ENCODE measurements at places on chromosomes 2 and 18.

DNA sequence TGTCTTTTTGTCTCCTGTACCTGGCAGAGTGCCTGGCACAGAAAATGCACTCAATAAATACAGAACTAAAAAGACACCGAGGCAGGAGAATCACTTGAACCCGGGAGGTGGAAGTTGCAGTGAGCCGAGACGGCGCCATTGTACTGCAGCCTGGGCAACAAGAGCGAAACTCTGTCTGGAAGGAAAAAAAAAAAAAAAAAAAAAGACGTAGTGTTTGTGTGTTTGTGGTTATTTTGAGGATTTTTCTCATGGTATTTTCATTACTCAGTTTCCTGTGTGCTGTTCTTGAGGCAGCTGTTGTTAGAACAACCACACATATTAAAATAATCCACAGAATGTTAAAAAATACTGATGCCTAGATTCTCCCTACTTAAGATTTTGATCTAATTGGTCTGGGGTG lies 519.2 kb upstream of the SPHKAP start:
- DNase-seq = no peak

- DNase-seq = no peak
These were observed 318.5 kb upstream of the TCF4 start for GRCh38 chr18:55906536-55906935.

GRCh38 chr18:48868468-48869466 lies 82.0 kb downstream of the SMAD7 start:
- no peak for DNase-seq

DNA sequence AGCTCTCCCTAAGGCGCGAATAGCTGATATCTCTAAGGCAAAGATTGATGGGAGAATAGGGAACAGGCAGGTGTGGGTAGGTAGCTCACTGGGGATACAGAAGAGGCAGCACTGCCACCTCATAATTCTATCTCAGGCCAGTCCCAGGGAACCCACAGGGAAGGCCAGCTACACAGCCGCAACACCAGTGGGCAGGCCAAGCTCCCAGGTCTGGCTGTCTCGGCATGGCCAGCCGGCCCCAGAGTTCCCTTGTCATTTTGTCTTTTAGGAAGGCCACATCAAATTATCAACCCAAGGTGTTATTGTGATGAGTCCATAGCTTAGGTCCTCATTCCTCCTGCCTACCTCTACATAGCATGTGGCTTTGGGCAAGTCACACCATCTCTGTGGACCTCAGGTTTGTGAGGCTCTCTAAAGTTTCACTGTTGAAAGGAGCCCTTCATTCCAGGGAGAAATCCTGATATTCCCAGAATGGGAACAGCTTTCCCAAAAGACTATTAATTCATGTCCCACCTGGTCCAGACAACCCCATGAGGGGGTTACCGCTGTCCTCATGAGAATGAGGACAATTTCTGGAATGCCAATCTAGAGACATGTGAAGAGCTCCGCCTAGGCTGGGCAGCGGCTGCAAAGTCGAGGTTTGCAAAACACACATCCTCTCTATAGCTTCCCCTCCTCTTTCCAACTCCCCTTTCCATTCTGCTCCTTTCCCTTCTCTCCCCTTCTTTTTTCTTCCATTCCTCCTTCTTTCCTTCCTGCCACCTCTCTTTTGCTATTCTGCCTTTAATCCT lies 287.1 kb upstream of the ID2 start:
- no peak for DNase-seq

- DNase-seq = no peak
These were observed 78.0 kb downstream of the LIPG start for GRCh38 chr18:49639643-49640391.

DNA sequence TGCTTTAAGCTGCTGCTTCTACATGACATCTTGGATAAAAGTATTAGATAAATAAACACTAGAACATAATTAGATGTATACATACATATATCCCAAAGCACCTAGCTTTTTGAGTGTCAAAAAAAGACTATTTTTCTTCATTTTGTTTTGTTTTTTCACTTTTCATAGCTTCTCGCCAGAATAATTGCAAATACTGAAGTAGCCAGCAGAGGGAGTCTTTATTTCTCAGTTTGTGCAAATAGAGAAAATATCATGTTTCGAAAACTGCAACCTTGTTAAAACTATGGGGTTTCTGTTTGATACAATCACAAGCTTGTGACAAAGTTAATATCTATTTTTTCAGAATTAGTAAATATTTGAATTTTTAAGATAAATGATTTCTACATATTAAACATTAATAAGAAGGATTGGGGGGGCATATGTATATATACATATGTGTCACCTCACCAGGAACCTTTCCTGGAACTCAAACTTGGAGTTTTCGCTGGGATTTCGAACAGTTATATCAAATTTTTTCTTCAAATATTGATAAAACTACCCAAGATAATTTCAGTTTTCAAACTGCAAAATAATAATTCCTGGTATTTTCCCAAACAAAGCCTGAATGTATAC lies 61.0 kb downstream of the GRB14 start:
- DNase-seq = peak; percentile 18

DNA sequence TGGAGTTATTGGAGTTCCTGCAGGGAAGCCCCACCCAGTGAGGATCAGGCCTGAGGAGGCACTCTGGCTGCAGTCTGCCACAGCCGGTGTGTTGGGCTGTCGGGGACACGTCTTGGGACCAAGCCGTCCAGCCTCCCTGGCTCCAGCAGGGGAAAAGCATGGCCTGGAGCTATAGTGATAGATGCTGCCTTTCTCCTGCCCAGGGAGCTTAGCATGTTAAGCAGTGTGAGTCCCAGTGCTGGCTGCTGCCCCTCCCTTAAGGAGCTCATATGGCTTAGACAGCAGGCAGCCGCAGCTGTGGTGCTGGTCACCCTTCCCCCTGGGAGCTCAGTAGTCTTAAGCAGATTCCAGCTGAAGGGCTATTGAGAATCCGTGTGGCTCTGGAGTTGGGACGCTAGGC lies 78.9 kb downstream of the CERS6 start:
- DNase-seq = no peak

GRCh38 chr2:17822445-17823117 lies 6.3 kb downstream of the MSGN1 start:
- no peak for DNase-seq

- DNase-seq = no peak
These were observed 14.8 kb upstream of the CLASP1 start for GRCh38 chr2:121664086-121664485.

DNA sequence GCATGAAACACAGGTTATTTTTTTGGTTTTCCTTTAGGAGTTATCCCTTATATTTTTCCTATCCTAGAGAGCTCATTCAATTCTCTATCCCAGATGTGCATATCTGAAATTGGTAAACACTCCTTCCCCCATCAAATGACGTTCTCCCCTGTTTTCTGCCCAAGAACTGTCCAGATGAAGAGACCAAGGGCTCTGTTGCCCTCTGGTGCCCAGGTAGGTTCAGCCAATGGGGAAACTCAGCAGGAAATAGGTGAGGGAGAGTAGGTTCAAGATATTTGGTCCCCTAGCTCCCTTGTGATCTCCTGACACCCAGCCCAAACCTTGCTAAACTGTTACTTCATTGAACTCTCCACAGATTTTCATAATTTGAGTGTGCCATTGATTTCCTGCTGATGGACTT lies 14.1 kb upstream of the INO80C start:
- no peak for DNase-seq

DNA sequence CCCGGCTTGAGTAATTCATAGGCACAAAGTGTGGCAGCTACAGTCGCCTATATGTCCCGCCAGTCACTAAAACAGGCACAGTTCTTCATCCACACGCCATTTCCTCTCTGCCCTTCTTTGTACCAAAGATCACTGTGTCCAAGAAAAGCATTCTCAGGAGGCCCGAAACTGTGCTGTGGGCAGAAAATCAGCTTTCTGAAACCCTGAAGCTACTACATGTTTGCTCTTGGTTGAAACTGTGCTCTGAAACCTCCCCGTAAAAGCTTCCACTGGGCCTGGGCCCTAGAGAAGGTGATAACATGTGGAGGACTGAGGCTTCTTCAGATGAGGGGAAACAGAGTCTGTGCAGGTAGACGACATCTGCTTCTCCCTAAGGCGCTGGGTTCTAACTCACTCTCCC lies 75.6 kb upstream of the ID2 start:
- DNase-seq = no peak

GRCh38 chr18:78330766-78331165 lies 648.9 kb upstream of the SALL3 start:
- no peak for DNase-seq

DNA sequence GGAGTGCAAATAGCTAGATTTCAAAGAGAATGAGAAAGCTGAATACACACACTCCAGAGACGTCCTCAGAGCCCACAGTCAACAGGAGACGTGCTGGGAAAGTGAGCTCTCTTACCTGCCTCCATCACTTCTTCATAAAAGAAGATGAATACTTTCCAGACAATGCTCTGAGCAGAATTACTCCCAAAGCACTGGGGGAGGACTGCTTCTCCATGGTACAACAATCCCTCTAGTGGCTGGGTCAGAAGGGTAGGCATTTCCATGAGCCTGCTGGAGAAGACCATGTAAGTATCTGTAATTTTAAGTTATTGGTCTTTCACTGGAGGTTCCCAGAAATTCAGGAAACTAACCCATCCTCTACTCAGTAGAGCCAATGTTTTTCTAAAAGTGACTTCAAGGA lies 190.3 kb downstream of the RBM43 start:
- DNase-seq = no peak

- DNase-seq = no peak
These were observed 59.6 kb downstream of the TPGS2 start for GRCh38 chr18:36769172-36769571.

DNA sequence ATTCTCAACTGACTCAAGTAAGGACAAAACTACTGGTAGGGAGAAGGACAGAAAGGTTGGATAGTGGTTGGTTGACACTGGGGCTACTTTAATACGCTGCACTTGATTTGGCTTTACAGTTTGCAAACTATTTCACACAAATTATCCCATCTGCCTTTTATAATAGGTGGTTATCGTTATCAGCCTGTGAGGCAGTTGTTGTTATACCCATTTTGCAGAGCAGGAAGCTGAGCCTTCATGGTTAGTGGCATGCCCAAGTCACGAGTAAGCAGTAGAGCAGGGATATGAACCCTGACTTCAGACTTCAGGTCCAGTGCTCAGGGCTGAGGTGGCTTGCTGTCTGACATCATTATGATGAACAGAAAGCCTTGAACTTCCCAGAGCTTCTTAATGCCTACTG lies 5.3 kb downstream of the CTIF start:
- DNase-seq = no peak

- no peak for DNase-seq
These were observed 104.4 kb downstream of the OSBPL1A start for GRCh38 chr18:24293254-24293653.

DNA sequence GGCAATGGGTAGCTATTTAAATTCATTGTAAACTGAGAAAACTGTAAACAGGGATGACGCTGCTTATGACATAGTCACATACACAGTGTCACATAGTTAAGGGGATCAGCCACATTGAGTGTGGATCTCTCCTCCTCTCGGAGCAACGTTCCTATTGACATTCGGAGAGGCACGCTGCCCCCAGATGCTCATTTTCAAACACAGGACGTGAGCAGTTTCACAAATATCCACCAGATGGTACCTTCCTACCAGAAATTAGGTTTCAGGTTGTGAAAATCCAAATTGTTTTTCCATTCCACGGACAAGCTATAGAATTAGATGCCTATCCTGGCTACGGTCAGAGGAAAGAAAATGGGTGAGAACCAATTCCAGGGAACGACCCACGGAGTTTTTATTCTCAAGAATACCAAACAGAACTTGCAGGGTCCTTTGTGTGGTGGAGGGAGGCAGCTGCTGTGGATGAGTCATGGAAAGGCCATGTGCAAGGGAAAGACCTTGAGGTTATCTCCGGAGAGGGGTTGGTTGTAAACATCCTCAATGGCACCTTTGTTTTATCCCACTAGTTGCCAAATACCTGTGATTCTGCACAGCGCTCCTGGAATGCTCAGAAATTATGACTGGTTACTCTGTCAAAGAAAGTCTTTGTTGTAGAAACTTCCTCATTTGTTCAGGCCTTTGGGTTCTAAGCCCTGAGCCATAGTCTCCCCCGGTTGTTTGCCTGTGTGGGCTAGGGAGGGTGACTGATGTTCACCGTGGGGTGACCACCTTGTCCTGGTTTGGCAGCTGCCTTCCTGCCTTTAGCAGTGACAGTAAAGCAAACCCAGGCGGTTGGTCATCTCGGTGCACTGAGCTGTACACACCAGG lies 88.0 kb downstream of the ACTR3 start:
- DNase-seq = peak; percentile 18

GRCh38 chr2:146992057-146992456 lies 852.8 kb upstream of the ACVR2A start:
- no peak for DNase-seq

DNA sequence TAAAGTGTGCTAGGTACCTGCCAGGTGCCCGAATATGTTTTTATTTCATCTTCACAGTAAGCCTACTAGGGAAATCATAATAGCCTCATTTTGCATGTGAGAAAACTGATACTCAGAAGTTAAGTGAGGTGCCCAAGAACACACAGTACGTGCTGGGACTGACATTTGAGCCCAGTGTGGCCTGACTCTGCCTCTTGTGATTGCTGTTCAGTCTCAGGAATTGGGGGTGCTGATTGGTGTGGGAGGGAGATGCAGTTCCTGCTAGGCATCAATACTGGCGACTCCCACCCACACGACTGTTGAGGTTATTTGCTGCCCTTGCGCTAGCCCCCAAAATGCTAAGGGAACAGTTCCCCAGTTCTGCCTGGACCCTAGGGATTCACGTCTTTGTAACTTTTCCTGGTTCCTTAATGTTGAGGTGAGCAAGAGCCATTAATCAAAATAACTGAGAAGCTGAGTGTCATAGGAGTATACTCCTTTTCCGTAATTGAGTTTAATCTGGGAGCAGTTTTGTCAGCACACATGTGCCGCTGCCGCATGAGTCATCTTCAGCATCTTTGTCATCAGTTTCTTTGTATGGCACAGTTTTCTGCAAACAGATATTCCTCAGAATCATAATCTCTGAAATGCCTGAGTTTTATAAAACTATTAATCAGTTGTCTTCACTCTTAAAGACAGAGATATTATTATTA lies 120.7 kb downstream of the NCK2 start:
- DNase-seq = no peak

- no peak for DNase-seq
These were observed 108.6 kb downstream of the C1D start for GRCh38 chr2:67954093-67954748.

- no peak for DNase-seq
These were observed 76.9 kb downstream of the CRIM1 start for GRCh38 chr2:36432479-36432878.

GRCh38 chr2:241010531-241011295 lies 12.3 kb downstream of the SNED1 start:
- DNase-seq = no peak

- no peak for DNase-seq
These were observed 50.9 kb downstream of the KDM3A start for GRCh38 chr2:86492048-86492453.

DNA sequence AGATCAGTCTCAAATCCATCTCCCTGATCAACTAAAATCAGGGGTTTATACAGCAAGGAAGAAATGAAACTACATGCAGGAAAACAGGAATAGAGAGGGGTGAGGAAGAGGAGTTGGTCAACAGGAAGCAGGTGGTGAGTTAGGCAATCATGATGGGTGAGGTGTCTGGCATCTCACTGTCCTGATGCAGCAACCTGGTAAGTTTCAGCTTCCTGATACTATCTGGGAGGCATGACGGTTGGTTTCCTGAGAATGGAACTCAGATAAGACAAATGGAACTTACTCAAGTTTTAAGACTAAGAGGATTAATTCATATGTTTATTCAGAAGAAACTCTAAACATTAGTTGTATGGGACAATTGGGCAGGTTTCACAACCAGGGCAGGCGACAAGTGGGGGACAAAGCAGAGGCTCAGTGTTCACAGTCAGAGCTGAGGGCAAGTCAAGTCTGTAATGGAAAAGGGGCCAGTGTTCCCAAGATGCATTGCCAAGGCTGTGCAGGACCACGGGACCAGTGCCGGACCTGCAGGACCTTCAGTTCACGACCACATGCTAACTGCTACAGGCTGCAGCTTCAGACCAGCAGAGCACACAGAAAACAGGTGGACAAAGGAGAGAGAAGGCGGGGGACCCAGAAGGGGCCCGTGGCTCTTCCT lies 17.7 kb upstream of the GALM start:
- no peak for DNase-seq
